ENCODE measurements at places on chromosomes 1 and 21.
A peak's percentile ranks its signal among the peaks of the same experiment; 100 is the strongest.

DNA sequence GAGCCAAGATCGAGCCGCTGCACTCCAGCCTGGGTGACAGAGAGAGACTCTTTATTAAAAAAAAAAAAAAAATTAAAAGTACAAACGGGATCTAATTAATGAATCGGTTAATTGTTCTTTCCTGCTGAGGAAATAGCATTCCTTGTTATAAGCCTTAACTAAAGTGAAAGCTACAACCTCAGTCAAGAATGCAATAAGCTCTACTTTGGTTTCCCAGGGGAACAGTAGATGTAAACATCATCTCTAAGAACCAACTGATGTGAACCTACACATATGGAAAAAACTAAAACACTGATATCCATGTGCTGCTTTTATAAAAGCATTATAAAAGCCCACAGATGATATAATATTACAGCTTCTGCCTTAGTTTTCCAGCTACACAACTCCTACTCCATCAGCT is 41.9 kb downstream of the LPGAT1 start:
- no peak for DNase-seq

DNA sequence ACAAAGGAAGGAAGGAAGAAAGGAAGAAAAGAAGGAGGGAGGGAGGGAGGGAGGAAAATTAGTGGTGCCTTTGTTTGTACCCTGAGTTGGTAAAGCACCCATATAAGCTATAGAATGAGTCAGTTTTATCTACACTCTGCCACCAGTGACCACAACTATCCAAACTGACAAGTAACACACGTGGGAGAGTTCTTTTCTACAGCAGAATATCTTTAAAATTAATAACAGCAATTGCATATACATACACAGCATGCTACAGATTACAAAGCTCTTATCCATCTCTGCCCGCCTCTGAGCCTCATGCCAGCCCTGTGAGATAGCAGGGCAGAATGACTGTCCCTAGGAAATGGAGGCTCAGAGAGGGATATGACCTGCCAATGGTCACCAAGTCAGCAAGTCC is 20.3 kb downstream of the CDCP2 start:
- no peak for DNase-seq

- no peak for DNase-seq
These were observed 838.2 kb upstream of the RGS18 start for GRCh38 chr1:191320062-191320461.

DNA sequence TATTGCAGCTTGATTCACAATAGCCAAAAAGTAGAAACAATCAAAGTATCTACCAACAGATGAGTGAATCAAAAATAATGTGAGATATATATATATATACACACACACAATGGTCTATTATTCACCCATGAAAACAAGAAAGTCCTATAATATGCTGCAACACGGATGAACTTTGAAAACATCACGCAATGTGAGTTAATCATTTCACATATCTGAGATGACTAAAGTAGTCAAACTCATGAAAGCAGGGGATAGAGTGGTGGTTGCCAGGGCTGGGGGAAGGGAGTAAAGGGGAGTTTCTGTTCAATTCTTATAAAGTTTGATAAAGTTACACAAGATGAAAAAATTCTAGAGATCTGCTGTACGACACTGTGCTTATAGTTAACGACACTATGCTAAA is 1234.8 kb downstream of the MRPL39 start:
- no peak for DNase-seq

DNA sequence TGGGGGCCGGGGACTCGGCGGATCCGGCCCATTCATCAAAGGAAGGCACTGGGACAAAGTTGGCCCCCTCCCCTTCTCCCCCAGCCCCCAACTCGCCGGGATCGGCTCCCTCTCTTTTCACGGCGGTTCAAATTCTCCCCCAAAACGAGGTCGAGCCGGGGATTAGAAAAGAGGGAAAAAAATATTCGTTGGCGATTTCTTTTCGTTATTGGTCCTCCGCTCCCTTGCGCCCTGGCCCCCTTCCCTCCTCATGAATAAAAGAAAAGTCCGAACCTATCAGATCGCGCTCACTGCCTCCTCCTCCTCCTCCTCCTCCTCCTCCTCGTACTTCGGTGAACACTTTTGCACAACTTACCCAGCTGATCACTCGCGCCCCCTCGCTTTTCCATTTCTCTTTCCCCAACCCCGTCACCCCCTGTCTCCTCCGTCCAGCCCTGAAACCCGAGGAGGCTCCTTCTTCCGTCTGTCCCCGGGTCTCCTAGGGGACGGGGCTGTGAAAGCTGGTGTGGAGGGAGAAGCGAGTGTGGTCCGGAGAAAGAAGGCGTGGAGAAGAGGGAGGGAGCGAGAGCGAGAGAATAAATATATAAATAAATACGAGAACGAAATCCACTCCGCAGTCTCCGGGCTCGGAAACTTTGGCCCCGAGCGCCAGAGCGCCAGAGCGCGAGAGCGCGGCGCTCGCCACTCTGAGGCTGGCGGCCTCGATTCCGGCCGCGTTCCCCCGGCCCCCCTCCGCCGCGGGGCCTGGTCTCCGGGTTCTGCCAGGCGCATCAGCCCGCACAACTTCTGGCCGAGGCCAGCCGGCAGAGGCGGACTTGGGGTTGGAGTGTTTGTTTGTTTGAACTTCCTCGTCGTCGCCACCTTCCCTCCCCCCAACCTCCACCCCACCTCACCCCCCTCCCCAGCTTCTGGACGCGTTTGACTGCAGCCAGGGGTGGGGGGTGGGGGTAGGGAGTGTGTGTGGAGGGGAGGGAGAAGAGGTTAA is at the start of gene PAX7:
Gene PAX7, plus strand, starts transcription at position 336 of the 985 bp plus-strand sequence. CDS start 758 bp downstream, outside the sequence.
- DNase-seq: no peak

GRCh38 chr1:219442611-219443061 is 170.3 kb downstream of the ZC3H11B start:
- no peak for DNase-seq

GRCh38 chr1:52348704-52349300 is 17.2 kb downstream of the CC2D1B start:
- no peak for DNase-seq

- no peak for DNase-seq
These were observed 9.7 kb upstream of the LYST start for GRCh38 chr1:235876402-235876841.

DNA sequence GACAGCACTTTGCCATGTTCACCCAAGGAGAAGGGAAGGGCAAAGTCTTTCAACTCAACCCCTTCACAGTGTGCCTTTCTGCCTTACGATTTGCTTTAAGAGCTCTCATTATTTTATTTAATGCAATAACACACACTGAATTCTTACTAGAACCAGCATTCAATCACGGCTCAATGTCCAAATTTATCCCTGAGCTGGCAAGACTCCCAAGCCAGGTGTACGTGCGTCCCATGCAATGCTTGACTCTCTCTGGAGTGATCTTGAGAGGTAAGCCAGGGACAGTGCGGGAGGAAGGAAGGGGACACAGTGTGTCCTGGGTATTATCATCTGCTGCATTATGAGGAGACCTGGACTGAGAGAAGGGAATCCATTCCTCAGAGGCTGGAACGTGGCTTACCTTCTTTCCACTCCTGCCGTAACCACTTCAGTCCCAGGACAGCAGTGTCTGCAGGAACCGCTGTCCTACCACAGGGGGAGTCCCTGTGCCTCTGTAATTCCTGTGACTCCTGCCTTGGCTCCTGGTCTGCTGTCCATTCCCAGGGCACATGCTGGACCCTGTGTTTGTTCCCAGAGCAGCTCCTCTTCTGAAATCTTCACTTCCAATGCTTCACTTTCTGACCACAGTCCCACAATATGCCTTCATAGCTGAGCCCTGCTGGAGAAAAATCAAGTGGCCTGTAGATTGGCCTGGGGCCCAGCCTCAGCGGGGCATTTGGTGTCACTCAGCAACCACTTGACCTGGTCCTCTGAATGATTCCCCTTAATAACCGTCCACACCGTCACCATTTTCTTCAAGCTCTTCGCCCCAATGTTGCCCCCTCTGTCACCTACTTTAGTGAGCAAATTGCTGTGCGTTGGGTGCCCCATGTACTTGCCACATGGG is 28.6 kb upstream of the STUM start:
- DNase-seq: no peak

DNA sequence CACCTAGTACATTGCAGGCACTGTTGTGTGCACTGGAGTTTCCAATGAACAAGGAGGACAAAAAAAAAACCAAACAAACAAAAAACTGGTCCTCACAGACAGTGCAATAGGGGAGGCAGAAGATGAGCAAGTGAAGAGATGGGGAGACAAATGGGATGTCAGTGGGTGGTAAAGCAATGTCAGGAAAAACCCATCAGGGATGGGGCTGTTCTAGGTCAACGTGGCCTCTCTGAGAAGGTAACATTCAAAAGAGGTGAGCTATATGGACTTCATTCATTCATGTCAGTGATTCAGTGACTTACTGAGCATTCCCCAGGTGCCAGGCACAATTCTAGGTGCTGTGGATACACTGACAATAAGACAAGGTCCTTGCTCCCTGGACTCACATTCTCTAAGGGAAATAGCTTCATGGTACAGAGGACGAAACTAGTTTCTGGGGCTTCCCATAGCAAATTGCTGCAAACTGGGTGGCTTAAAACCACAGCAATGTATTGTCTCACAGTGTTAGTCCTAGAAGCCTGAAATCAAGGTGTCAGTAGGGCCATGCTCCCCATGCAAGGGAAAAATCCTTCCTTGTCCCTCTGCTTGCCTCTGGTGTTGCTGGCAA is 140.5 kb upstream of the KLHDC7A start:
- no peak for DNase-seq

DNA sequence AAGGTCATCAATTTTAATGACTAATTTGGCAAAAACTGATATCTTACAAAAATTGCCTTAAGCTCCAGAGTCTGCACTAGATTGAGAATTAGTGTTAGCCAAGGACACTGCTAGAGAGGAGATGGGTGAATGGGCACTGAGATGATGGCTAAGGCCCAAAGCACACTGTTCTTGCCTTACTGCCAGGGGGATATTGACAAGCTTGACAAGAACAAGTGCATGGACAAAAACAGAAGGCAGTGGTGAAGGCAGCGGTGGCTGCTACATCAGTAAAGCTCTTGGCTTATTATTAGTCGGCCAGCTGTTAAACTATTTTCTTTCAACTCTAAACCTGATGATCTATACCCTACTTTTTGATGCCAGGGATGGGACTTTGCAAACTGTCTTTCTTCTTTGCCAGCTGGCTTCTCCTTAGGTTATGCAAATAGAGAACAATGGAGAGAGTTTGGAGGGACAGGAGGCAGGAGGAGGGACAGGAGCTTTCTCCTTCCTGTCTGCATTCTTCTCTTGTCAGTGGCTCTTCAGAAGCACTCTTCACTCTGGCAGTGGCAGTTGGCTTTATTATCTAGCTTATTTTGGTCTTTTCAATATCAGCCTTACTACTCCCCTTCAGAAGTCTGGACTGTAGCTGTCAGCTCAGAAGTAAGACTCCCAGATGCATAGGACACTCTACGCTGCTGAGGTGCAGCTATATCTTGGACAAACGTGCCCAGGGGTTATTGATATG is 853.5 kb upstream of the TMPRSS15 start:
- no peak for DNase-seq

GRCh38 chr1:180522213-180522515 is 19.8 kb upstream of the ACBD6 start:
- DNase-seq: no peak

GRCh38 chr1:1434824-1435105 is 725 bp upstream of the VWA1 start:
- DNase-seq: peak; percentile 25

DNA sequence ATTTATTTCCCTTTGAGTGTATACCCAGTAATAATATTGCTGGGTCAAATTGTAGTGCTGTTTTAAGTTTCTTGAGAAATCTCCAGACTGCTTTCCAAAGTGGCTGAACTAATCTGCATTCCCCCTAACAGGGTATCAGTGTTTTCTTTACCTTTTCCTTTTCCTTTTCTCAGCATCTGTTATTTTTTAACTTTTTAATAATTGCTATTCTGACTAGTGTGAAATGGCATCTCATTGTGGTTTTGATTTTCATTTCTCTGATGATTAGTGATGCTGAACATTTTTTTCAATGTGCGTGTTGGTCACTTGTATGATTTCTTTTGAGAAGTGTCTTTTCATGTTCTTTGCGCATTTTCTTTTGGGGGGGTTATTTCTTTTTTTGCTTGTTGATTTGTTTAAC is 374.9 kb upstream of the BRINP3 start:
- DNase-seq: no peak

GRCh38 chr1:201280884-201281283 is 2.4 kb upstream of the PKP1 start:
- DNase-seq: no peak

DNA sequence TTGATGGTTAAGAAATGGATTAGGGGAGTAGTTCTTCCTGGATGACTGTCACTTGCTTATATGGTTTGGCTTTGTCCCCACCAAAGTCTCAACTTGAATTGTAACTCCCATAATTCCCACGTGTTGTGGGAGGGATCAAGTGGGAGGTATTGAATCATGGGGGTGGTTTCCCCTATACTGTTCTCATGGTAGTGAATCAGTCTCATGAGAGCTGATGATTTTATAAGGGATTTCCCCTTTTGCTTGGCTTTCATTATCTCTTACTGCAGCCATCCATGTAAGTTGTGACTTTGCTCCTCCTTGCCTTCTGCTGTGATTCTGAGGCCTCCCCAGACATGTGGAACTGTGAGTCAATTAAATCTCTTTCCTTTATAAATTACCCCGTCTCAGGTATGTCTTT is 1621.1 kb downstream of the MRPL39 start:
- no peak for DNase-seq

DNA sequence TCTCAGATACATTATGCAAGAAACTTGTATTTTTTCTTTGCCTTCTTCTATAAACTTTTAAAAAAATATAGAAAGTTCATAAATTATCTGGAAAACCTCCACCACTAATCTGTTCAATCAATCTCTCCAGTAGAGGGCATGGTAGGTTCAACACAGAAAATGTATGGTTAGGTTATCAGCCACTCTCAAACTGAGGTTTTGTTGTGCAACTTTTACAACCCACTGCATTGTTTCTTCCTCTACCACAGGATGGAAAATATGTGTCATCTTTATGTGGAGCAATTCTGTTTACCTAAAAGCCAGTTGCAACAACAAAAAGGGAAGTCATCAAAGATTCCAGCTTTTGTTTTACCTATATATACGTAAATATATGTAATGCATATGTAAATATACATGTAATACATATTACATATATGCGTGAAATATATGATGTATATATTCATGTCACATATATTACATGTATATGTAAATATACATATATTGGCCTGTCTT is 3.0 kb upstream of the RGS2 start:
- peak; percentile 59 for DNase-seq

DNA sequence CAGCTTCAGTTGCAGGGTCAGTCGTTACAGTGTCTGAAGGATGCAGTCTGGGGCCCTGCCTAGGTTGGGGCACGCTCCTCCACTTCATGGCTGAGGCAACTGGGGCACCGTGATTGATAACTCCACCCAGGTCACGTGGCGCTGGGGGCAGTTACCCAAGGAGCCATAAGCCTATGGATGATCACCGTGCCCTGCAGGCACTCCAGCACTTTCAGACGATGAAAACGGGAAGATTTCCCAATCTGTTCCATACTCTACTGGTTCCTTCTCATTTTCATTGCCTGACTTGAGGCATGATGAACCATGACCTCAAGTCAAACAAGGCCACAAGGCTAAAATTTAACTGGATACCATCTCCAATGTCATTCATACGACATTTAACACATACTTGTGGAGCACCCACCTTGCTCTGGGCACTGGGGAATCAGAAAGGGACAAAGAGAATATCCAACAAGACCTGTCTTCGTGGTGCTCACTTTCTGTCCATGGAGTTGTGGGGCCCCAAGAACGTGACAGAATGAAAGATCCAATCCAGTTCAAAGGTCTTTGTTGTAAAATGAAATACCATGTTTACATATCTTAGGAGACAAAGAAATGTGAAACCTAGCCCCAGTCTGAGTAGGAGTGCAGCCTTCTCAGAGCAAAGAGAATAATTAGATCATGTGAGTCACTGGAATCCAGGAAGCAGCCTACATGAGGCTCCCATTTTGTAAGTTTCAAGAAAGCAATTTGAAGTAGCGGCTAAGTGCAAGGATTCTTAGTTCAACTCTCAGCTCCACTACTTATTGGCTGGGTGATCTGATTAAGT is 39.4 kb upstream of the SPOCD1 start:
- no peak for DNase-seq
